Panc1 (cell line): ENCODE measurements at places on chromosomes 2 and 18. TPM values are rescaled to one million over a fixed set of nuclear protein-coding genes. Genes with fewer than 3 reads are reported as not detected.

TDRD15 gene
- total RNA-seq, result not detected

DNA sequence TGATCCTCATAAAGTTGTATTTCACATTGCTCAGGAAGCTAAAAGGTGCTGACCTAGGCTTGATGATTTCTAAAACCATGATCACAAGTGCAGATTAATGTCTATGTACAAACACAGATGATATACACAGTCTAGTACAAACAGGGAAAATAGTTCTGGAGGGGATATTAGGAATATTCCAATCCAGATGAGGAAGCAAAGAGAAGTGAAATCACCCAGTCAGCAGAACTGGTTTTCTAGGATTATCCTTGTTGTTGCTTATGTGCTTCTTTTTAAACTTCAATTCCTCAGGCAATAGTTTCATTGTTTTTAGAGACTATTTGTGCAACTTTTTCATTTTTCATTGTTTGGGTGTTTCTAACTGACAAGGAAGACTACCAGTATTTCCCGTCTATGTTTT, 4.7 kb downstream of the IL1A start:
- no peak overlapping the region for H3K27ac ChIP-seq
- H3K4me1 ChIP-seq, result no peaks in the 10 kb centered on the region
- no peak overlapping the region for H3K4me3 ChIP-seq
- no peak for DNase-seq

ALPI gene
- total RNA-seq, result not detected

ANKRD30BL gene
- not detected for total RNA-seq

DNA sequence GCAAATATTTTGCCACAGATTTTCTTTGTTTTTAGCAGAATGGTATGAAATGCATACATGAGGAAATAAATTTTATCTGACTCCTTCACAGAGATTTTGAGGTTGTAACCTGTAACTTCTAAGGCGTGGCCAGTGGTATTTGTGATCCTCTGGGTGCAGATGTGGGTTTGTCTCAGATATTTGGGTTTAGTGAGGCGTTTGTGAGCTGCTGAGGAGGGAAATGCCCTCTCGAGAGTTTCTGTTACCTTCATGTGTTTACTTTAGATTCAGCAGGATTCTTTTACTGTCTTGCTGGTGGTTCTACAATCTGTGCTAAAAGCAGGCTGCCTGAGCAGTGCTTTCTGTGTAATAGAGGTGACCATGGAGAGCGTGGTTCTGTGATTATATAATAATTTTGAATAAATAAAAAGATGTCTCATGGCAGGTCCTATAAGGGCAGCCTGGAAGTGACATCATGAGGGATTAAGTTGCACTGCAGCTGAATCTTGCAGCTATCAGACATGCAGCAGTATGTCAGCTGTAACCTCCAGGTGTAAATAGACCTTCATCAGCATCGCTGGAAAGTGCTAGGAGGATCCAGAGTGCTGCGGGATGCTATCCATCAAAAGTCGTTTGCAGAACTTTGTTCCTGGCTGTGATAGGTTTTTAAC, 34.1 kb downstream of the TANC1 start:
- H3K36me3 ChIP-seq, result no peaks in the 10 kb centered on the region; the same call in 1 of the 2 replicates
- peaks cover 14% of the 10 kb centered on the region for H3K4me1 ChIP-seq
- no peak overlapping the region for H3K4me3 ChIP-seq
- H3K27me3 ChIP-seq, result no peaks in the 10 kb centered on the region

DNA sequence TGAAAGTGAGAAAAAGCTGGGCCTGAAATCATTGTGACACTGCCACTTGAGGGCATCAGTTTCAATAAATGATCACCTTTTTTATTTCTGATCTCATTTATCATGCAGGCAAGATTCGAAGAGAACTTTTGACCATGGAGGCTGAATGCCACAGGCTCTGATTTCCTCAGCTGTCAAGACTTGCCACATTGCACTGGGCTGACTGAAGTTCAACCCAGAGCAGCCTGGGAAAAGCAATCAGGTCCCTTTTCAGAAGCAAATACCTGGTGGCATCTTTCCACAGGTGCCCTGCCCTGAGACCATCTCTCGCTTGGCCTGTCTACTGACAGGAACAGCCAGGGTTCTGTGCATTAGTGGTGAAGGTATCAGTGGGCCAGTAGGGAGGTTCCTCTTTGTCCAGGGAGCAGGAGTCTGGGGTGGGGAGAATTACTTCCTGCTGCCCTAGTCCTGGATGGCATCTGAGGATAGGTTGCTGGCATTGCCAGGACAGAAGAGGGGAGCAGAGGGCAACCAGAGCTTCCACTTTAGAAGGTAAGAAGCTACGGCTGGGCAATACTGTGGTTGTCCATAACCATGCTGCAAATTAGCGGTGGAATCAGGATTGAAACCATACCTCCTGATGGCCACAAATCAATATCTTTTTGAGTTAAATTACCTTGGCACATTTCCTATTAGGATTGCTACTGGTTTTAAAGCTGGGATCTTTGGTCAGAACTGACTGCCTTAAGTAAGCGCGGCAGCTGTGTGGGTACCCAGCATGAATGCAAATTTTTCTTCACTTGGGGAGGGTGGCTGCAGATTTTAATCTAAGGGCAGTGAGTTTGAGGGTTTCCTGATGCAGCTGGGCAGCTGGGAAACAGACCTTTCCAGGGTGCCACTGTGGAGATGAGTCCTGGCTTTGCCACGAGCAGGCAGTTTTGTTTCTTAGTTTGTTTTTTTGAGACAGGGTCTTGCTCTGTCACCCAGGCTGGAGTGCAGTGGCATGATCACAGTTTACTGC, 394.5 kb downstream of the ALK start:
- DNase-seq, result no peak
- peaks cover 2% of the 10 kb centered on the region; the same call in 1 of the 2 replicates for H3K27me3 ChIP-seq
- H3K36me3 ChIP-seq, result no peaks in the 10 kb centered on the region
- H3K4me1 ChIP-seq, result no peaks in the 10 kb centered on the region
- H3K4me3 ChIP-seq, result no peak overlapping the region

DNA sequence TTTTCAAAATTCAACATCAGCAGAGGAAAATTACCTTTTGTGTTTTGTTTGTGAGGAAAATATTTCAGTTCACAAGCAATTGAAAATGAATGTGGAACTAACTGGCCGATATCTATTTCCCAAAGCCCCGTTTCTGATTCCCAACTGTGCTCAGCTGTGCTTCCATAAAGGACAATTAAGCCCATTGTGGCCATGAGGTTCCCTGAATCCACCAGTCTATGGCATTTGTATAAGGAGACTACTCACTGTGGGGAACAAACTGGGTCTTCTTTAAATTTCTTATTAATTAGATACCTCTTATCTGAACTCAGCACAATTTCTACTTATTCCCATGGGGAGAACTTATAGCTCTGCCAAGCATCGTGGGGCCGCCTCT, 31.4 kb upstream of the AGAP1 start:
- no peaks in the 10 kb centered on the region for H3K4me1 ChIP-seq
- H3K27me3 ChIP-seq, result no peaks in the 10 kb centered on the region
- H3K36me3 ChIP-seq, result no peaks in the 10 kb centered on the region
- no peak for DNase-seq
- no peak overlapping the region for H3K27ac ChIP-seq
- no peak overlapping the region for H3K4me3 ChIP-seq

NT5DC4 gene
- total RNA-seq, result not detected

GRCh38 chr18:24011123-24011917, 3.2 kb upstream of the TTC39C start:
- H3K4me3 ChIP-seq, result no peak overlapping the region
- H3K36me3 ChIP-seq, result no peaks in the 10 kb centered on the region; the same call in 1 of the 2 replicates
- H3K4me1 ChIP-seq, result peaks cover 11% of the 10 kb centered on the region

DNA sequence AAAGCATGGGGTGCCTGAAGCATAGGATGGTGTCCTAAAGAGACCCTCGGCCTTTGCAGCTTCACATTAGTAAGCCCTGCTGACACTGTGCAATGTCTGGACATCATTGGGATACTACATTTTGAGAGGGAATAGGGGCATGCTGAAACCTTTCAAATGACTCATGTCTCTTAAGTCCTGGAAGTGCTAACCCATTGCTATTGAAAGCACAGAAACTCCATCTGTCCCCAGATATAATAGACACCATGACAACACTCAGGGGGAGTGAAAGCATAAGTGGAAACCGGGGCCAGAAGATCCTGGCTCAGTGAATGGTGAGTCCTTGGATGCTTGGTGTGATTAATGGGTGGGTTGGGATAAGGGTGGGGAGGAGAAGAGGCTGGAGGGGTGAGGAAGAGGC, 595.5 kb upstream of the ID2 start:
- no peaks in the 10 kb centered on the region for H3K36me3 ChIP-seq
- no peaks in the 10 kb centered on the region for H3K4me1 ChIP-seq
- H3K27ac ChIP-seq, result no peak overlapping the region
- no peak for DNase-seq
- H3K4me3 ChIP-seq, result no peak overlapping the region

- no peak overlapping the region for H3K4me3 ChIP-seq
- DNase-seq, result no peak
These were observed 853.8 kb downstream of the TMEM182 start for GRCh38 chr2:103615611-103616105.

GRCh38 chr2:59025157-59025757, 784.1 kb upstream of the FANCL start:
- H3K4me3 ChIP-seq, result no peak overlapping the region
- peak; percentile 20 for DNase-seq
- H3K27me3 ChIP-seq, result no peaks in the 10 kb centered on the region
- no peaks in the 10 kb centered on the region for H3K36me3 ChIP-seq
- H3K27ac ChIP-seq, result no peak overlapping the region
